ENCODE measurements at places on chromosomes 4 and X. TPM values are rescaled to one million over a fixed set of nuclear protein-coding genes. Genes with fewer than 3 reads are reported as not detected.

GRCh38 chr4:73901031-73901430 lies 31.8 kb downstream of the CXCL1 start:
- DNase-seq, result no peak

GRCh38 chr4:157121401-157121800 lies 45.5 kb downstream of the GLRB start:
- DNase-seq, result no peak

DNA sequence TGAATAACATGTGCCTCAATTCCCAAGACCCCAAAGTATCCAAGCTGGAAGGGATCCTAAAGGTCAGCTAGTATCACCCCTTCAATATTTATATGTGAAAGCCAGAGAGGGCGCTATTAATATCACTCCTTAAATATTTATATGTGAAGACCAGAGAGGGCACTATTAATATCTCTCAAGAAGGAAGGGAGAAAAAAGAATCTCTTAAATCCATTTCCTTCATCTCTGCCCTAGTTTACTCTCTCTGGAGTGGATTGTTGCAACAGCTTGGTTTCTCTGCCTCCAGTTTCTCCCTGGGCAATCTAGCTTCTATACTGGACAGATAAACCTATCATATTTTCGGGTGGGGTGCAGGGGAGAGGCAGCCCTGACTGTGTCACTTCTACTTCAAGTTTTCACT lies 31.6 kb upstream of the MSN start:
- no peak for DNase-seq

DNA sequence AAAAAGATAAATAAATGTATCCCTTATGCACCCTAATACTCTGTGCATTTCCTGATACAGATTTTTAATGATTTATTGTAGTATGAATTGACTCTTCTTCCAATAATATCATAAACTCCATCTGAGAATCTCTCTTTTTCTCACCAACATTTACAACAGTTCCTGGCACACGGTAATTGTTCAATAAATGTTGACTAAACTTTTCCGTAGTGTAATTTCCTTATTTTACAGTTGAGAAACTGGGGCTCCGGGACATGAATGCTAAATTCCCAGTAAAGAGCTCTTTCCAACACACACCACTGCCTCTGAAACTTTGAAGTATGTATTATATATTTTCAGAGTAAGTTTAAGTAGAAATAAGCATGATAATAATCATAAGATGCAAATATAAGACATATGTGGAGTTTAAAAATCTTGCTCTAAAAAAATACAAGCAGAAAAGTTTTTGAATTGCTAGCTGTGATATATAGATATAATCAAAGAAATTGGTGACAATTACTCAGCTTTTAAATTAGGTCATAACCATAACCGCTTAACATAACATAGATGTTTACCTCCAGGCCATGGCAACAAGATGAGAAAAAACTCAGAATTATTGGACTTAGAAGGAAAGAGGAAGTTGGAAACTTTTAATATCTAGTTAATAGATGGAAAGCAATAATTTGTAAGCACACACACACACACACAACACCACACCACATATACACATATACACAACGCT lies 28.2 kb upstream of the ANTXR2 start:
- no peak for DNase-seq

DNA sequence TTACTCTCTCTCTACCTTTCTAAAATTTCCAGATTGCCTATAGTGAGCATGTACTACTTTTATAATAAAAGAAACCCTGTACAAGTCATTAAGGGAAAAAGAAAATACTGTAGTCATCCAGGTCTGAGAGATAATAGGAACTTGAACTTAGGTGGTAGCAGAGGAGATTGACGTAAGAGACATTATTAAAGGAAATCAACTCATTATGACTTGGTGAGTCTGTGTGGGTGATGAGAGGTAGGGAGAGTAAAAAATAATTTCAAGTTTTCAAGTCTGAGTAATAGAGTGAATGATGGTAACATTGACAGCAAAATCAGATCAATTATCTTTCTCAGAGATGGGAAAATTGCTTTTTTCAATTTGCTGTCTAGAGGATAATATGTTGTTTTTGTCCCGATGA lies 44.0 kb upstream of the ZCCHC12 start:
- DNase-seq, result no peak

- DNase-seq, result no peak
Measured at GRCh38 chrX:116493271-116493670, 30.5 kb upstream of the CT83 start.

- no peak for DNase-seq
Measured at GRCh38 chrX:106510713-106511403, 100.9 kb upstream of the RADX start.

GRCh38 chr4:184064877-184065276 lies 152.8 kb downstream of the ENPP6 start:
- DNase-seq, result no peak

- DNase-seq, result no peak
Measured at GRCh38 chr4:119229908-119230687, 17.6 kb downstream of the USP53 start.

- DNase-seq, result no peak
Measured at GRCh38 chr4:109655396-109655795, 47.8 kb downstream of the CASP6 start.

CORIN gene
- total RNA-seq, result 0.77 TPM

SH3RF1 gene
- total RNA-seq, result 33.0 TPM

EMCN gene
- 9.8 TPM for total RNA-seq

HSFX1 gene
- 5.9 TPM for total RNA-seq

CXCL13 gene
- total RNA-seq, result not detected

Measured in dorsolateral prefrontal cortex (tissue), 122 donors.